ENCODE measurements at places on chromosomes 13 and 19.

- DNase-seq = peak; percentile 87
Observed at GRCh38 chr19:18373892-18374629, 11.9 kb upstream of the GDF15 start.

- DNase-seq = no peak
Observed at GRCh38 chr19:39195755-39196154, 1.0 kb upstream of the NCCRP1 start.

DNA sequence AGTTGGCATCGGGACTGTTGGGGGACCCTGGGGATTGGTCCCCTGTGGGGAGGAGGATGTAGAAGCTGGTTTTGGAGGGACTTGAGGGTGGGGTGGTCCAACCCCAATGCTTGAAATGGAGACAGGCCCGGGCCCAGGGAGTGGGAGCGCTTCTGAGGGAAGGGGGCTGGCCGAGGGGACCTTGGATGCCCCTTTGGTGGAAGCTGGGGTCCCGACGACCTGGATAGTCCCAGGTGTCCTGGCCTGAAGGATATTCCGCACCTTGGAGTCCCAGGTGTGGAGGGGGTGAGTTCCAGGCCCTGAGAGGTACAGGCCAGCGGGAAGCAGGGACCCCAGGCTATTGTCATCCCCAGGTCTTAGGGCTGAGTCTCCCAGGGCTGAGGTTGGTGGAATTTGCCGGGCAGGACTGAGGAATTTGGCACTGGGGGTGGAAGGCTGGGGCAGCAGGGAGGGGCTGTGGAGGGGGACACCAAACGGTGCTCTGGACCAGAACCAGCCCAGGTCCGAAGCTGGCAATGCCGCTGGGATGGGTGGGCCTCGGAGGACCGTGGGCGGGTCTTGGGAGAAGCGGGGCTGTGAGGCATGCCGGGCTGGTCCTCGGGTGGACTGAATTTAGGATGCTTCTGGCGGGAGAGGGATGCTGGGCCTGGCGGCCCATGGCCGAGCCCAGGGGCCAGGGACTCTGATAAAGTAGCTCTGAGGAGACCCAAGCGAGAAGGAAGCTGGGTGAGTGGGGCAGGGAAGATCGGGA, 1.8 kb downstream of the HDGFL2 start:
- DNase-seq = no peak

GRCh38 chr13:108425056-108425455, 155.5 kb downstream of the TNFSF13B start:
- no peak for DNase-seq

DNA sequence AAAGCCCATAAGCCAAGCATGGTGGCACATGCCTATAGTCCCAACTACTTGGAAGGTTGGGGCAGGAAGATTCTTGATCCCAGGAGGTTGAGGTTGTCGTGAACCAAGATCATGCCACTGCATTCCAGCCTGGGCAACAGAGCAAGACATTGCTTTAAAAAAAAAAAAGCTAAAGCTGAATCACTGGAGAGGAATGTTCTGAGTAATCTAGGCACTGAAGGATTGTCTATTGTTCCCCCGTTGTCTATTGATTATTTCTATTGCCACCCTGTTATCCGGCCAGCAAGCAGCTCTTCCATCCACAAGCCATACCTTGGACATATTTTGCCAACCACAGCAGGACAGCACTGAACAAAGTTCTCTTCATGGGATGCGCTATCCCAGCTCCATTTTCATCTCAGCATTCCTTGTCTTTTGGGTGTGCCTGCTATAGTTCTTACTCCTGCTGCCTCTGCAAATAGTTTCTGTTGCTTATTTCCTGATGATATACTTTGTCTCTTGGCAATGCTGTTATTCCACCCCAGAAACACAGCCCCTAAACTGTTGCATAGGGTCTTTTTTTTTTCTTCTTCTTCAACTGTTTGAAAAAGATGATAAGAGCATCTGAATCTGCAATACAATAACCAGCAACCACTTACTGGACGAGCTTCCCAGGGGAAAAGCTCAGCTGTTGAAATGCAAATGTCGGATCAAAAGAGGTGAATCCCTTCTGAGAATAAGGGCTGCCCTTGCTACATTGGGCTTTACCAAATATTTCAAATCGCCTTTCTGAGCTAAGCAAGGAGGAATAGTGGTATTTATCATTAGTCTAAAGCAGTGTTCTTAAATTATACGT, 22.2 kb upstream of the SIAH3 start:
- no peak for DNase-seq

- no peak for DNase-seq
Observed at GRCh38 chr19:50842130-50842529, 8.8 kb upstream of the KLK15 start.

DNA sequence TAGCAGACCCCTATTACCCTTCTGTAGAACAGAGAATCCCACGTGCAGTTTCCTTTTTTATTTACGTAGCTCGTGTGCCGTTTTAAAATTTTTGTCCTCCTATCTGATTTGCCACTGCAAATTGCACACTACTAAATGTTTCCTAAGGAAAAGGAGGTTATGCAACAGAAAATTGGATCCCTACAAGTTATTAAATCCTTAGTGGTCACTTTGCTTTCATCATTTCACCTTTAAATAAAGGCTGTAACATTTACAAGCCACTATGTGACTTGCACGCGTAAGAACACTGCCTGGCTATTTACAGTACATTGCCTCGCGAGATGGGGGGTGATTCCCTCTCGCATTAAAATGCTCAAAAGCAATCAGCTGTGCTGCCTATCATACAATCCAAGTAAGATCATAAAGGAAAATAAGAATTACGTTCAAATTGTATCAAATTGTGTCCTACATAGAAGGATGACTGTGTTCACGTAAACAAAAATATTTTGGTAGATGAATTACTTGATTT, 525.6 kb downstream of the SUCLA2 start:
- no peak for DNase-seq

GRCh38 chr19:960601-960938, 23.6 kb upstream of the WDR18 start:
- DNase-seq = no peak

DNA sequence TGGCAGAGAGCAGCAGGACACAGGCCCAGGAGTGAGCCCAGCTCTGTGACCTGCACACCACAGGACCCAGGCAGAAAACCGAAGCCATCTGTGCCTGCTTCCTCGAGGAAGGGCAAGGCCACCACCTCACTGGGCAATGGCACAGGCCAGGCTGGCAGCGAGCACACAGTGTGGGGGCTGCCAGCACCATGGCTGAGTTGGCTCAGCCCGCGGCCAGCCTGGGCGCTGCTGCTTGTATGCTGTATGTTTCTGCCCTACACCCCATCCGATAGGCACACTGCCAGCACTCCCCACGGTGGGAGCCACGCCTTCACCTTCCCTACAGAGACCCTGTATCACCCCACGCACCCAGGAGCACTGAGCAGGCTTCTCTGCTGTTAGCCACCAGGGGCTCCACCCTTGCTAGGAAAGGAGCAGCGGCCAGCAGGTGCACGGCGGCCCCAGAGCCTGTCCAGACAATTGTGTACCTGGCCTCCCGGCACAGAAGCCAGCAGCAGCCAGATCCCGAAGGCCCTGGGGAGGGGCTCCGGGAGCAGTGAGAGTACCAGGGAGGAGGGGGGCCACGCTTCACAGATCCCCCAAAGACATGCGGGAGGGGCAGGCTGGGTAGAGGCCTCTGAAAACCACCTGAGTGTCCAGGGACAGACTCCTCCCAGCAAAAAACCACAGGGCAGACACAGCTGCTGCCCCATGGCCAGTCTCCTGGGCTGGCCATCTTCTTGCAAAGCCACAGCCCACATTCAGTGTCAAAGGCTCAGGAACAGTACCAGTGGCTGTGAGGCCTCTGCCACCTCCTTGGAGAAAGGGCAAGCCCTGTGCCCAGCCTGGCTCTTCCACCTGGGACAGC, 56.1 kb downstream of the MLLT1 start:
- DNase-seq = no peak

- DNase-seq = no peak
Observed at GRCh38 chr13:99867535-99868257, 103.9 kb downstream of the ZIC5 start.

GRCh38 chr13:101181076-101181685, 235.1 kb downstream of the NALCN start:
- DNase-seq = no peak

DNA sequence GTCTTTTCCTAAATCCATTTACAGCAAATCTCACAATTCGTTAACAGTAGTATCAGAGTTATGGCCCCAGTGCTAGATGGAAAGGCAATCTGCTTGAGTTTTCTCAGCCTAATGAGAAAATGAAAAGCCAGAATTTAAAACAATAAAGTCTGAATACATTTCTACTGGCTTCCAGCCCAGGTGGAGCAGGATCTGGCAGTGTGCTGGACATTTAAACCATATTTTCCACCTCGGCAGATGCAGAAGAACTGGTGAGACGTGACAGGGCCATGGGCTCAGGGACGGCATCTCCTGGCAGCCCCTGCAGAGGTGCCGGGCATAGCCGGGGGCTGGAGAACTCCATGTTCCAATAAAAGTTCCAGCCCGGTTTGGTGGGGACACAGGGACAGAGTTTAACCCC, 7.1 kb downstream of the SMIM7 start:
- DNase-seq = no peak

- DNase-seq = peak; percentile 68
Observed at GRCh38 chr19:47573071-47574026, at the start of gene ZNF541. Gene ZNF541 (minus strand): TSS chr19:47573148. CDS start chr19:47555856, 17,292 bp downstream.

DNA sequence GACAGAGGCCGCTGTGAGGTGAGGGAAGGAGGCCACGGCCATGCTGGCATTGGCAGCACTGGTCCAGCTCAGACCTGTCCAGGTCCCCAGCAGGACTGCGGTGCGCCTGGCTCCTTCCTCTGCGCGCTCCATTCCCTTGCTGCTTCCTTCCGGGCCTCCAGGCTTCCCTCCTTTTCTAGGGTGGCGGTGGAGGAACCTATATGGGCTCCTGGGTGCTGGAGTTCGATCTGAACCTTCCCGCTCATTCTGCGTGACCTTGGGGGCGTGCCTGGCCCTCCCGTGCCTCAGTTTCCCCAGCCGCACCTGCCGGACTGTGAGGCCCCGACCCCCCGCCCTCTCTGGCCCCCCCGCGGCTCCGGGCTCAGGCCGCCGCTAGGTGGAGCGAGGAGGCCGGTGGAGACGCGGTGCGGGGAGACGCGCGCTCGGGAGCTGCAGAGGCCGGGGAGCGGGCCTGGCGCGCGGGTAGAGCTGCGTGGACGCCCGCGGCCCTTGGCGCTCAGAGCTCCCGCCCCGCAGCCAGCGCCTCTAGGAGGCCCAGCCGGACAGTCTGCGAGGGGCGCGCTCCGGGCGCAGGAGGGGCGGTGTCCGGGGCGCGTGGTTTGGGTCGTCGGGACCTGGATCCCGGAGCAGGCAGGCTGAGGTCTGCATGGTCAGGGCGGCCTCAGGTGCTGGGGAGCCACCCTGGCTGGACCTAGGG, 29.9 kb downstream of the EFNA2 start:
- DNase-seq = no peak

GRCh38 chr19:482186-483041, 13.9 kb upstream of the MADCAM1 start:
- no peak for DNase-seq

GRCh38 chr13:99953138-99953755, 18.3 kb downstream of the ZIC5 start:
- DNase-seq = no peak

GRCh38 chr13:30757026-30757742, 21.8 kb downstream of the ALOX5AP start:
- DNase-seq = no peak

DNA sequence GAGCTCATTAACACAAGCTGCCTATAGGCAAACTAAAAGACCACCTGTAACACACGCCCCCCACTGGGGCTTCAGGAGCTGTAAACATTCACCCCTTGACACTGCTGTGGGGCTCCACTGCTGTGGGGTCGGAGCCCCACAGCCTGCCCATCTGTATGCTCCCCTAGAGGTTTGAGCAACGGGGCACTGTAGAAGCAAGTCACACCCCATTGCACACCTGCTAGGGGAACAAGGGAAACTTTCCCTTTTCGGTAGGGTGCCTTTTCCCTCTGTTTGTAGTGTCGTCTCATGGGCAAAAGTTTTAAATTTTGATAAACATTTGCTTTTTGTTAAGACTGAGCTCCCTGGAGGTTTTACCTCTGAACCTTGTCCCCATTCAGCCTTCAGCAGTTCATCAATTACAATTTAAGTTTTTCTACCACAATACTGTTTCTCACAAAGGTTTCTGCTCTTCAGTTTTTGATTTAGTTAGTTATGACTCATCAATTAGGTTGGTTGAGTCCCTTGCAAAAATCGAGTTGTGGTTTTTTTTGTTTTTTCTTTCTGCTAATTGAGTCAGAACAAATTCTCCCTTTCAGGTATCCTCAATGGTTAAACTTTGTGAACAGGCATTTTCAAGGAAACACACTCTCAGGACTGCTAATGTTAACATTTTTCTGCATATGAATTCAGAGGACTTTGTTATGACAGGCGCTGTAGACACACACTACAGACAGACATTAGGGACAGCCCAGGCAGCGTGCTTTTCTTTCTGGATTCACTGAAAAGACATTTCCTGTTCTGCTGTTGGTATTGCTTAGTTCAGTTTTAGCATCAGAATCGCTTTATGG, 35.1 kb downstream of the ZNF433 start:
- DNase-seq = no peak

- no peak for DNase-seq
Observed at GRCh38 chr13:31380715-31381114, 180.9 kb downstream of the B3GLCT start.

DNA sequence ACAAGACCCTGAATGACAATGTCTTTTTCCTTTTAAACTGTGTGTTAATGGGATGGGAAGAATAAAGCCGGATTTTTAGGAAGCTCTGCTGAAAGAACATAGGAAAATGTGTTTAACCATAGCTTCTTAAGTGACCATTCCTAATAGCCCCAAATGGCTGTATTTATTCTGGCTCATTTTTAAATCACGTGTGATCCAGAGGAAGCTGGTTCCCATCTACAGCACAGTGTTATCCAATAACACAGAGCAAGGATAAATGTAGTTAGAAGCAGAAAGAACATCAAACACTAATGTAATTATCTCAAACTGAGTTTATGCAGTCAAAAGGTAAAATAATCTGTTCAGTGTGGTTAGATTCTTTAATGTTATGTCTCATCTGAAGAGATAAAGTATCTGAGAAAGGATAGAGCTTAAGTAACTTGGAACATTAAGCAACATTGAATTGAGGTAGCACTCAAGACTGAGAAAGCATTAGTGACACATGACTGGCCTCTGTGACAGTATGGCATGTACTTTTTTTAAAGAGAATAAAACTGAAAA, 853.3 kb downstream of the GPC5 start:
- no peak for DNase-seq

GRCh38 chr19:56689198-56689597, 17.6 kb upstream of the ZNF835 start:
- no peak for DNase-seq

DNA sequence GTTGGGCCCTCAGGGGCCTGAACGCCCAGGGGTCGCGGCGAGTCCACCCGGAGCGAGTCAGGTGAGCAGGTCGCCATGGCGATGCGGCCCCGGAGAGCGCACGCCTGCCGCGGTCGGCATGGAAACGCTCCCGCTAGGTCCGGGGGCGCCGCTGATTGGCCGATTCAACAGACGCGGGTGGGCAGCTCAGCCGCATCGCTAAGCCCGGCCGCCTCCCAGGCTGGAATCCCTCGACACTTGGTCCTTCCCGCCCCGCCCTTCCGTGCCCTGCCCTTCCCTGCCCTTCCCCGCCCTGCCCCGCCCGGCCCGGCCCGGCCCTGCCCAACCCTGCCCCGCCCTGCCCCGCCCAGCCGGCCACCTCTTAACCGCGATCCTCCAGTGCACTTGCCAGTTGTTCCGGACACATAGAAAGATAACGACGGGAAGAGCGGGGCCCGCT, at the start of gene CCNA1:
TSS of gene CCNA1 (plus strand) at position 390 of the 439 bp plus-strand sequence. CDS start 562 bp downstream, outside the sequence.
- DNase-seq = no peak
